Stimulated activated naive CD8-positive, alpha-beta T cell treated with anti-CD3 and anti-CD28 coated beads, Interleukin-15, Interleukin-2, amounts not matched to agents 100 U/mL and 50 U/mL, for 24 hours (primary cell): ENCODE measurements at places on chromosomes 13 and 19.

- no peak for DNase-seq
Measured at GRCh38 chr13:94704377-94705080, 7.8 kb downstream of the SOX21 start.

DNA sequence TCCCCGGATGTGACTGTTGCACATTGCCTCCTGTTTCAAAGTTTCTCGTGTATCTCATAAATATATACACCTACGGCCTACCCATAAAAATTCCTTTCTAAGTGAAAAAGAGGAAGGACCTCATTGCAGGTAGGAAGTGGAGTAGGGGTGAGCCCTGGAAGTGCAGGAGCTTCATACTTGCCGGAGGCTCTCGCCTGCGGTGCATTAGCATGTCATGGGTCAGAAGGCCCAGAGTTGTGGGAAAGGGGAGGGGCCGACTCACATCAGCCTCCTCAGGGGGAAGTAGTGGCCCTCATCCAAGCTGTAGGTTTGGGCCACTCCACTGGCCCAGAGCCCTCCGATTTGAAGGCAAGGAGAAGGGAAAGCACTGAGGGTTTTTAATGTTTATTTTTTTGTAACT is 26.0 kb upstream of the IRS2 start:
- no peak for DNase-seq

DNA sequence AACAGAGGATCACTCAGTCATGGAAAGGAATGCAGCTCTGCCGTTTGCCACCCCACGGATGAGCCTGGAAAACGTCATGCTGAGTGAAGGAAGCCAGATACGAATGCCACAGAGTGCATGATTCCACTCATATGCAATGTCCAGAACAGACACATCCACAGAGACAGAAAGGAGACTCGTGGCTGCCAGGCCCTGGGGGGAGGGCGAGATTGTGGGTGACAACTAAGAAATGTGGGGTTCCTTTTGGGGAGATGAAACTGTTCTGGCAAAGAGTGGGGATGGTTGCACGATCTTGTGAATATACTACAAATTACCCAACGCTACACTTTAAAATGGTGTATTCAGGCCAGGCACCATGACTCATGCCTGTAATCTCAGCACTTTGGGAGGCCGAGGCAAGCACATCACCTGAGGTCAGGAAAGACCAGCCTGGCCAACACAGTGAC is 27.2 kb upstream of the NAPA start:
- DNase-seq = no peak

GRCh38 chr19:11286312-11286974 is 9.5 kb upstream of the TSPAN16 start:
- no peak for DNase-seq

- no peak for DNase-seq
Measured at GRCh38 chr13:70604448-70604847, 496.2 kb upstream of the KLHL1 start.

- no peak for DNase-seq
Measured at GRCh38 chr13:33323801-33324510, 38.4 kb upstream of the STARD13 start.

DNA sequence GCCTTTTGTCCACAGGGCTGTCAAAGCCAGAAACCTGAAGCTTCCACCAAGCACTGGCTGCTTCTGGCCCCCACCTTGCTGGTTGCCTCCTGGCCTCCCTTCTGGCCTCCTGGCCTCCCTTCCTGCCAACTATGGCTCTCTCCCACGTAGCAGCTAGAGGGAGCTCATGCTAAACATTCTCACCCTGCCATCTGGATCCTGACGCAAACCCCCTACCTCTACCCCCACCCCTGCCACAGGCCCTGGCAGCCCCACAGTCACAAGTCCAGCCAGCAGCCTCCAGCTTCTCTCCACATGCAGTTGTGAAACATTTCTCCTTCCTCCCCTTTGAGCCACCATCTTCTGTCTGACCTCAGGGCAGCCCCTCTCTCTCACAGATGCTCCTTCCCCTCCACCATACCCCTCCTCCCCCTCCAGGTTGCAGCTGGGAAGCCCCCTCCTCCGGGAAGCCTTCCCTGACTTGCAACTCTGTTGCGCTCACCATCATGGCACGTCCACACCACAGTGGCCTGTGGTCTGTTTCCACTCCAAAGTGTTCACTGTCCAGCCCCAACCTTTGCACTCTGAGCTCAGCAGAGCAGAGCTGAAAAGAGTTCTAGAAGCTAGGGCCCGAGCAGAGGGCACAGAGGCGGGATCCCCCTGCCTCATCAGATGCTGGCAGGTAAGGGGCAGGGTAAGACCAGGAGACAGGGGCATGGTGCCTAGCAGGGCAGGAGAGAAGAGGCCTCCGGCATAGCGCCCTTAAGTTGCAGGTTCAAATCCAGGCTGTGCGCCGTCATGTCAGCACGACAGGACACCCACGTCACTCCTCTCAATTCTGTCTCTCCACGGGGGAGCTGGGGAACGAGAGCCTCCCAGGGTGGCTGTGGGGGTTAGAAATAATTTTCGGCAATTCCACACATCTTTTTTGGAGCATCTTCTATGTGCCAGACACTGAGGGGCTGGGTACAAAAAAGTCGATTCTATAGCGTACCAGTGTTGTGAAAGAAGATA is 7.3 kb downstream of the ADGRL1 start:
- no peak for DNase-seq

DNA sequence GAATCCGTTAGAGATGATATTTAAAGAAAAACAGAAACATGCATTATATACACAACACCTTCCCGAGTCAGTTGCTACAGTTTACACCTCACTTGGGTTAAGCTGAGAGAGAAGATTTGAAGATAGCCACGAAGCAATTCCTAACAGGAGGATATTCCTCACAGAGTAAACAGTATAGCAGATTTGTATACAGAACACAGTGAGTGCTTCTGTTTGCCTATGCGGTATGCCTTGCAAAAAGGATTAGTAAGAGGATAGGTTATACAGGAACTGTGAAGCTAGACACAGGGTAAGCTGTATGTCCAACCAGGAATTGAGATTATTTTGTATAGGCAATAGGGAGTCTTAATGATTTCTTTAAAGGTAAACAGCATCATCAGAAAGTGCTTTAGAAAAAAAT is 471.8 kb downstream of the LIG4 start:
- DNase-seq = no peak

DNA sequence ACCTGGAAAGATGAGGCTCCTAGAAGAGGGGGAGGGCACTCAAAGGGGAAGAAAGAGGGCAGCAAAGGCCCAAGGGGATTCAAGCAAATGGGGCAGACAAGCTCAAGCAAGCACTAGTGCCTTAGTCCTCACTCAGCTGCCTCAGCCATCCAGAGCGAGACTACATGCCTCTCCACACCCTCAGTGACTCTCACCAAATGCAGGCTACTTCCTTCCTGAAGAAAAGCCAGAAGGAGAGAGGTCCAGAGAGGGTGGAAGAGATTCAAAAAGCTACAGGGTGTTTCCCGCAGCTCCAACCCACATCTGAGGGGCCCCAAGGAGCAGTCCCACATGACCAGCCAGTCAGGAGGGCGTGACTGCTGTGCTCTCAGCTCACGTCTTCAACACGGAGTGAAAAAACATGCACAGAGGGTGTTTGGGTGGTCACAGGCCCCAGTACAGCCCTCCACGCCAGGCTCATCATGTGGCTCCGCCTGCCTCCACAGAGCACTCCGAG is 40.5 kb downstream of the MIPEP start:
- DNase-seq = no peak

- no peak for DNase-seq
Measured at GRCh38 chr19:9935506-9936325, 599 bp downstream of the OLFM2 start.

- DNase-seq = no peak
Measured at GRCh38 chr19:42251572-42252358, 3.2 kb downstream of the ERF start.

DNA sequence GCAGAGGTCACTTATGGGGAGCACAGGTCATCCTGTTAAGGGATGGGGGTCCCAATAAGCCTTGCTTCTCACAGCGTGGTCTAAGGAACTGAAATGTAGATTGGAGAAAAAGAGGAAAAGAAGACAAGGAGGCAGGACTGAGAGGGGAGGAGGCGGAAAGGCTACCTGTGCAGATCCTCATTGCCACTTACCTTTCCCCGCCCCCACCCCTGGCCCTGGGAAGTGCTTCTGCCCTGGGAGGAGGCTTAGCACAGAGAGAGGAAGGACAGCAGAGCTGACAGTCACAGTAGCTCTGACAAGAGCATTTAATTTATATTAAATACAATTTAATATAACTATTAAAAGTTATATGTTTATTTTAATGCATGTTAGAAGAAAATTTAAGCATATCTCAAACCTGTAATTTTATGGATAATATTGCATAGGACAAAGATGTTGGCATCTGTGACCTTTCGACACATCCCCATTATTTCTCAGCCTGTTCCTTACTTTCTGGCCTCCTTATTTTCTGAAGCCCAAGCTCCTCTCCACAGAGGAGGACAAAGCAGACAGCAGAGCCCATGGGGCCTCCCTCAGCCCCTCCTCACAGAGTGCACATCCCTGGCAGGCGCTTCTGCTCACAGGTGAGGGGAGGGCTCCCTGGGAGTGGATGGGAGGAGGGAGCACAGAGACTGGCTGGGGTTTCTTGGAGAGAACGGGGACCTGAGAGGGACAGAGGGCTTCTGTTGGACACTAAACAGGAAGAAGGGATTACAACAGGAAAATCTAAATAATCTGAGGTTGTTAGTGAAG is 23.4 kb downstream of the CEACAM21 start:
- DNase-seq = no peak

DNA sequence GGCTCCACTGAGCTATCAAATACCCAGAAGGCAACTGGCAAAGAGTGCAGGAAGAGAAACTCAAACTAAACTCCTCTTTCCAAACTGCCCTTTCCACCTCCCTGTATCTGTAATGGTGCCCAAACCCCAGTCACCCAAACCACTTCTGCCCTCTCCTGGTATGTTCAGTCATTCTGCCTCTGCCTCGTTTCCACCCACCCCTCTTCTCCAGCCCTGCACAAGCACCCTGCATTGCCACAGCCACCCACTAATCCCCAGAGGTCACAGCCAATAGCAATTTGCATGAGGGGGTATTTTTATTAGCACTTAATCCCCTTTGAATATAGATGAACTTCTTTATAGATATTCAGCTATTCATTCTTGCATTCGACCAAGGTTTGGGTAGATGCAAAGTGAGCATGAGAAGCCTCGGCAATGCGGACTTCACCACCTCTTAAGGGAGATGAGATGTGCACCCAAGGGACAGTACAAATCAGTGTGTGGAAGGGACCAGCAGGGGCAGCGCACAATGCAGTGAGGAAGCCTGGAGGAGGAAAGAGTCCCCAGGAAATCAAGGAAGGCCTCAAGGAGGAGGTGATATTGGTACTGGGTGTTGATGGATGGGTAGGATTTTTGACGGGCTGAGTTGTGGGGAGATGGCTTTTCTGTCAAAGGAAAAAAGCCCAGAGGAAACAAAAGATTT is 12.4 kb downstream of the TMEM272 start:
- no peak for DNase-seq

GRCh38 chr19:49224879-49225278 is 67.3 kb downstream of the TRPM4 start:
- DNase-seq = peak; percentile 45

GRCh38 chr19:12953138-12953798 is 3.8 kb downstream of the GADD45GIP1 start:
- no peak for DNase-seq

- no peak for DNase-seq
Measured at GRCh38 chr13:112849500-112849899, 119.5 kb upstream of the MCF2L start.

- DNase-seq = no peak
Measured at GRCh38 chr19:7744199-7744786, 3.0 kb downstream of the CD209 start.

- DNase-seq = no peak
Measured at GRCh38 chr13:97229699-97230098, 7.6 kb downstream of the MBNL2 start.

GRCh38 chr13:57527114-57527735 is 104.3 kb upstream of the PCDH17 start:
- no peak for DNase-seq

- no peak for DNase-seq
Measured at GRCh38 chr19:16330806-16331690, 6.4 kb downstream of the KLF2 start.

GRCh38 chr13:77740097-77740735 is 42.7 kb downstream of the SLAIN1 start:
- no peak for DNase-seq

GRCh38 chr19:4139614-4140236 is 13.7 kb upstream of the CREB3L3 start:
- DNase-seq = peak; percentile 95

DNA sequence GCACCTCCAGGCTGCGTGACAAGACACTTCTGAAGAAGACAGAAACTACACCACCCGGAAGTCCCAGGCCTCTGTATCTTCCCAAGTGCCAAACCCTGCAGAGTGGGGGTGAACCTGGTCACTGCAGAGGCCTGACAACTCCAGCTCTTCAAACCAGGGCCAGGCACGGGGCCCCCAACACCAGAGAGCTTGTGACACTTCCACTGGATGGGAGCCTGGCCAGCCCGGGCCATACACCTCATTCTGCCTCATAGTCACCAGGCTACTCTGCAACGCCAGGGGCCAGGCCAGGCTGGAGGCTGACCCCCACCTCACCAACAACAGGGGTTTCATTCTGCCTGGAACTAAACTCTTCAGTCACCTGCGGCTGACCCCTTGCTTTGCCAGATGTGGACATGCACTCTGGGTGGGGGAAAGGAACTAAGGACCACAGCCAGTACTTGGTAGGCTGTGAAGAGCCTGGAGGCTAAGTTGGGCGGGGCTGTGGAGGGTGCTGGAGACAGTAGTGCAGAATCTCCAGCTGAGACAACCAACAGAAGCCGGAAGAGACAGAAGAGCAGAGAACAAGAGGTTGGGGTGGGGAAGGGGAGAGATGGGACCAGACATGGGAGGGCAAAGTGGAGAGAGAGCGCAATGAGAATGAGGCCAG is 23.0 kb downstream of the TUBA3C start:
- DNase-seq = no peak

- DNase-seq = no peak
Measured at GRCh38 chr13:113647351-113648215, 10.4 kb downstream of the ATP4B start.

DNA sequence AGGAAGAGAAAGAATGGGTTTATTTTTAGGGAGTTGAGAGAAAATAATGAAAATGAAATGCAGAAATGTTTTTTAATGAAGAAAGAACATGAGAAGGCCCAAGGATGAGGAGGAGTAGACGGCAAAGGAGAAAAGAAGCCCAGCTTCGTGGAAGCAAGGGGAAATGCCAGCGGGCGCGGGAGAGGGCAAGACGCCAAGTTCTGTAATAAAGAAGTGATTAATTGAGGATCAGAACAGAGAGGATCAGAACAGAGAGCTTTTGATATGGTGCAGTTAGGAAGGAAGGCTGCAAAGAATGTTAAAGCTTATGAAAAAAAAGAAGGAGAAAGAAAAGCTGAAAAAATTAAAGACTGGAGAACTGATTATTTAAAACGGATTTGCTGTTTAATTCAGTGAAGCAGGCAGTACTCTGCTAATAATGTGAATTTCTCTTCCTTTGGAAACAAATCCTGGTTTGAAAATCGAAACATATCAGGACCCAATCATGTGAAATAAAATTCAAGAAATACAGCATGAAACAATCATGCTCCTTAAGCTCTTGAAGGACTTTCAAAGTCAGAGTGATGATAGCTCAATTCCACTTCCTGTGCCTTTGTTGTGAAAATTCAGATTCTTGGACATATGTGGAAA is 99.3 kb upstream of the SOX1 start:
- no peak for DNase-seq

GRCh38 chr19:7676376-7676775 is 514 bp upstream of the MCEMP1 start:
- DNase-seq = no peak
